ENCODE measurements at places on chromosomes 2 and 18.
A peak's percentile ranks its signal among the peaks of the same experiment; 100 is the strongest.

- no peak for DNase-seq
Measured at GRCh38 chr2:221075203-221075602, 496.9 kb downstream of the EPHA4 start.

DNA sequence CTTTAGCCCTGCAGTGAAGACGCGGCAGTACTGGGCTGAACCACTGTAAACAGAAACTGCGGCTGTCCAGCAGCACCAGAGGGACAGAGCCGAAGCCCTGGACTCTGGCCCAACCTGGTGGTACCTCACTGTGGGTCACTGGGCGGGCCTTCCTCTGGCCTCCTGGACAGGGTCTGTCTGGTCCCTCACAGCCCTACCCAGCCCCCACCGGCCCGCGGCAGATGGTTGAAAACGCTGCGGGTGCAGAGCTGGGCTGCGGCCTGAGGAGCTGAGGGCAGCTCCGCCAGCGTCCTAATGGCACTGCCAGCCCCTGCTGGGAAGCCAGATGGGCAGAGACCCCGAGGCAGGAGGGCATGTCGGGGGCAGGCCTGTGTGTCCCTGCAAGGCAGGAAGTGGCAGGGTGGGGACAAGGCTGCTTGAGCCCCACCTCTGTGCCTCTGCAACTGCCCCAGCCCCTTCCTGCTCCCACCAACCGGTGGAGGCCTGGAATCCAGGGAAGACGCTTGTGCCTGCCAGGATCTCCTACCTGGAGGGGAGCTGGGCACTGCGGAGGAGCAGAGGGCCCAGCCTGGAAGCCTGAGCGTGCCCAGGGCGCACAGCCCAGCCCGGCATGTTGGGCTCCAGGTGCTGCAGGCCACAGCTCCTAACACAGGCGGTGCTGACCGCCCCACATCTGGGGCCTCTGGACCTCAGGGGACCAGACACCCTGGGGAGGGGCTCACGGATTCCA lies 36.3 kb downstream of the HS6ST1 start:
- peak; percentile 46 for DNase-seq

DNA sequence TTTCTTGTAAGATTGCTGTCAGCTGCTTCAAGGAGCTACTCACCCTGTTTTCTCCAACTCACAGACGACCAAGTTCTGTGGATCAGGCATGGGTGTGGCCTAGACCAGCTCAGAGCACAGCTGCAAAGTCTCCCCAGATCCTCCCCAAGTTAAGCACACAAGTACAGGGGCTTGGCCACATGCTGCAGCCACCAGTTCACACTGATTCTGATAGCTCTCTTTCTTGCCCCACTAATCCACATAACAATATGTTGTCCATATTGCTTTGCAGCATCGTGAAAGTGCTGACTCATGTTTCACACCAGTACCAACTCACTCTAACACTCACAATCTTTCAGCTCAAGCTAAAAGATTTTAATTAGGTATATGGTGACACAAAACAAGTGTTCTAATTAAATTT lies 437.0 kb downstream of the PARD3B start:
- no peak for DNase-seq

- DNase-seq, result peak; percentile 92
Measured at GRCh38 chr2:238847841-238848690, at the start of gene TWIST2. TSS of gene TWIST2 (plus strand) at chr2:238848085. CDS start at chr2:238848216, 131 bp downstream.

DNA sequence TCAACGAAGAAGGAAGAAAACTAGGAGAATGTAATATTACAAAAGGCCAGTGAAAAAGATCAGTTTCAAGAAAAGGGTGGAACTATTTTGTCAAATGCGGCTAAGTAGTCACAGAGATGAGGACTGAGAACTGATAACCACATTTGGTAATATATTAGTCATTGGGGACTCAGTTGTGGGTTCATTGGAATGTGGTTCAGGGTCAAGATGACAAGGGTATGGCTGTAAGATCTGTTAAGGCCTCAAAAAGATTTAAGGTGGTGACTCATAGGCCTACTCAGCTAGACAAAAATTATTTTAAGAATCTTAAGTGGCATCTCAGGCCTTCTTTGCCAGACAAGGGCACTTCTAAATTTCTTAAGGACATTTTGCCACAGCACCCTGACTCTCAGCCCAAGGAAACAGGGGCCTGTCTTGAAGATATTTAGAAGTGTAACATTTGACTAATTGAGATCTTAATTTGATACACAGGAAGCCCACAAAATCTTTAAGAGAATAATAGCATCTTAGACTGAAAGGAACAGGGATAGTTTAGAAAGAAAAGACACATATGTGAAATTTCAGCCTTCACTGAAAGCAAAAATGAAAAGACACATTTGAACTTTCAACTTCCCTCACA lies 81.3 kb downstream of the STRADB start:
- no peak for DNase-seq

DNA sequence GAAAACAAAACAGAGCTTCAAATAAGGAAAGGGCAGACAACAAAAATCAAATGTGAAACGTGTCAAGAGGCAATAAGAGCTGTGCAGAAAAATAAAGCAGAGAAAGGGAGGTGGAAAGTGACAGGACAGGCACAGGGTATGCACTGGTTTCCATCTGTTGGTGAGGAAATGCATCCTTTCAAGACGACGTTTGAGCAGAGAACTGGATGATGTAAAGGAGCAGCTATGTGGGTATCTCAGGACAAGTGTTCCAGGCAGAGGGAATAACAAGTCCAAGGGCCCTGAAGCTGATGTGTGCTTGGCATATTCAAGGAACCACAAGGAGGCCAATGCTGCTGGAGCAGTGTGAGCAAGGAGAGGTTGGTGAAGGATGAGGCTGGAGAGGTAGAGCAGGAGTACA lies 168.9 kb upstream of the SERPINE2 start:
- no peak for DNase-seq

DNA sequence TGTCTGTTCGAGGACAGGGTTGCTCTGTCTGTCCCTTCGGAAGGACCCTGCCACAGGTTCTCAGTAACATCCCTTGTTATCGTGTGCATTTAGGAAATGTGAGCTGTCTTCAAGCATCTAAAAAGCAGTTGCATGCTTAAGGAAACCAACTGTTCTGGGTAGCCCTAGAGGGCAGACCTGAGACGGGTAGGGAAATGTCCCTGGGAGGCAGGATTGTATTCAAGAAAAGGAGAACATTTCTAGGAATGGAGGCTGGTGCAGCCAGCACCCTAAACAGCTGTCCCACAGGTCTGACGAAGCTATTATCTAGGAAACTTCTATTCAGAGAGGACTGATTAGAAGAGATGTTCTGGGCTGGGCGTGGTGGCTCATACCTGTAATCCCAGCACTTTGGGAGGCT lies 414.2 kb downstream of the NBAS start:
- DNase-seq, result no peak

- no peak for DNase-seq
Measured at GRCh38 chr2:71465356-71465755, 12.0 kb downstream of the DYSF start.

DNA sequence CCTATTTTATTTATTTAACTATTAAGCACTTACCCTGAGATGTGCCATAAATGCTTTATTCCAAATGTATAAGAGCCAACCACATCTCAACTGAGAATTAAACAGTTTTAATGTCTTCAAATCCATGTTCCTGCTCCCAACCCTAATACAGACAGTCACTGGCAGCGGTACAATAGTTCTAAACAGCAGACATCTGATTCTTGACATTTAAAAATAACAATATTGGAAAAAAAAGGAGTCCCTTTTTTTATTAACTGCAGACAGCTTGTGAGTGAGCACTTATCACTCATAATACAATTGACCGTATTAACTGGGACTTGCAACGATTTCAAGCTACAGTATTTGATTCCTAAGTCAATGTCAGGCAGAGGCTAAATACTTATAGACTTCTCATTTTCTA lies 424.6 kb downstream of the TGIF1 start:
- DNase-seq, result no peak

GRCh38 chr18:470661-471501 lies 29.6 kb downstream of the COLEC12 start:
- DNase-seq, result no peak

DNA sequence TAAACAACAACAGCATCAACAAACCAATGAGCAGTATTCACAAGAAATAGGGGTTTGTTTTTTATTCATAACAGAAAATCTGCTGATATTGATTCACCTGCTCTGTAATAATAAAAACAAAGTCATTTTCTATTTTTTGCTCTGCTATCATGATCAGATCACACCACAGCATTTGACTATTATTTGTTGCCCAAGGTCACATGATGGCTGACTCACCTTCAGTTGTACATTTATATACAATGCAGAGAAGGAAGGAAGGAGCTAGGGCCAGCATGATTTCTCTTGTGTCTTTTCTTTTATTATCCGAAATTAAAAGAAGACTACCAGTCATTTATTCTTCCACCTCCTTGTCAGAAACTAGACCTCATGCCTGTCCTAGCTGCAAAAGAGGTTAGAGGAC lies 1427.7 kb upstream of the CELF4 start:
- DNase-seq, result no peak

DNA sequence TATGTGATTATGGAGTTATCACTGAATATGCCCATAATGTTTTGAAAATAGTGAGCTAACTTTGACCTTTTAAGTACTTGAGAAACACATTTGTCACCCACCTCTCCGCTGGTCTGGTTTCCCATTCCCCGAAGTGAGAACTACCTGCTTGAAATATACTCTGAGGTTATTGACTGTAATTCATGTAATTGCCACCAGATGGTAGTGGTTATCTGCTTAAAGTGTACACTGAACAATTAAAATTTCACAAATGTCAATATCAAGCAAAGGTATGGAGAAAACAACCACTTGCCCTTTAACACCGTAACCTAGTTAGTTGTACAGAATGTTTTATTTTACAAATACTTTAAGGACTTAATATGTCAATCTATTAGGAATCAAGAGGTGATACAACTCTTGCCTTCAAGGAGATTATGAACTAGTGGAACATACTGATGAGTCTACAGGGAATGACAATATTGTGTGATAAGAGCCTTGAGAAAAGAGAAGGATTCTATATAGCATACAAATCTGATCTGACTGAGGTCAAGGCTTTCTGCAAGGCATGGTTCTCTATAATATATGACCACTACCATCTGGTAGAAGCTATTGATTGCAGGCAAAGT lies 316.8 kb upstream of the KCNH7 start:
- DNase-seq, result no peak

DNA sequence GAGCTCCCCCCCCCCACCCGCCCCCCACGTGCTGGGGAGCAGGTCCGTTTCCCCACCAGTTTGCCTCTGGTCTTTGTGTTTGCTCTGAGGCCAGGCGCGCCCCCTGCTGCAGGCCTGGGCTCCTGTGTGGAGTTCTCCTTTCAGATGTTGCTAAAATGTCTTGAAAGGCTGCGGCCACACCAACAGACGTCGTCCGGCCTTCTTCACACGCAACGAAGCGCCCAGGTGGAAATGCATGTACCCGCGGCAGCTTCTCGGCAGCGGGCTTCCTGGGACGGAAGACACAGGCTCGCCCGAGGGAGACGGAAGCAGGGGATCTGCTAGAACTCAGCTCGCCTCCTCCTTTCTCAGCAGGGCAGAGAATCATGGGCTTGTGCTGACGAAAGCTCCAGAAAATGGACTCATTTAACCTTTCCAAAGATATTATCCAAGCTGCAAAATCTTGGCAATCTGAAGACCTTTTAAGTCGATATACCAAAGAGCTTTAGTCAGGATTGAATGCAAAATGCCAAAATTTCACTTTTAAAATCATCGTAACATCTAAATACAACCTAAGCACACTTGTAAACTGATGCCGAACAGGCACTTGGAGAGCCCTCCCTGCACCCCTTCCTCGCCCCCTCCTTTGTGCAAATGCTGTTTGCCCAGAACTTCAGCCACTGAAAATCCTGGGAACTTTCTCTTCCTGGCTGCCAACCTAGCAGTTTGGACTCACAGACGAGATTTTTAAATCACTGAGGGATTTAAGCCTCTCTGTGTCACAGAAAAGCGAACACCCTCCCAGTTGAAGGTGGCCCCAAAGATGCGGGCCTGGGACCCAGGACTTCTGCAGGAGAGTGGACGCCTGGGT lies 125.5 kb upstream of the ZNF516 start:
- peak; percentile 86 for DNase-seq

DNA sequence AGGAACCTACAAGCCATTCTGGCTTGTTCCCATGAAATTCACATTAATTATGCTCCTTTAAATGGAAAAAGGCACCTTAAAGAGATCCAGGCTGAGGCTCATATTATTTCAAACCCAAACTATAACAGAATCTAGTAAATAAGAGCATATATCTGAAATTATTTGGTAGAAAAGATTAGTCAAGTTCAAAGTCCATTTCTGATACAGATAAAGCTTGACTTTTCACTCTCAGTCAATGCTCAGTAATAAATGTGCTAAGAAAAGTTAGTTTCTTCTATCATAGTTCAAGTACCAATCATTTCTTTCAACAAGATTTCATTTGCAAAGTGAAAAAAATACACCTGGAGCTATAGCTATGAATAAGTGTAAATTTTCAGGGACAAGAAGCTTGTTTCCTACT lies 61.8 kb upstream of the NARS1 start:
- DNase-seq, result no peak

DNA sequence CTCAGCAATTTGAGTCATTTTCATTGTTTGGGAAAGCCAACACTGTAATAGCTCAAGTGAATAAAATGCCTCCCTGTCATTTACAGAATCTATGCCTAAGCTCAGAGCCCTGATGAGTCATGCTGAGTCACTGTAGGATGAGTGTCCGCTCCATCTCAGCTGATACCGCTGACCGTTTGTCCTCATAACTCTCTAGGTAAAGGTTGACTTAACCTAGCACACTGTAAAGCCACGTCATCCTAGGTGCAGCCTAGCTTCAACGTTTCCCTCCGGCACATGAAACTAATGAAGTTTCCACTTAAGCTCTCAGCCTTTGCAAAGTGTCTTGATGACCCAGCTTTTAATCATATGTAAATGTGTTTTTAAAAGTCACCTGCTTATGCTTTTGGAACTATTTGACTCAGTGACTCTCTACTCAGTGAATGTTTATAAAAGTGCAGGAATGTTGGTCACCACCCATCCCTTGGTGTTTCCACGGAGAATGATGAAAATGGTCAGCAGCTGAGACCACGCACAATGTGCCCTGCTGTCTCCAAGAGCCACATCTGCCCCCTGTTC lies 154.0 kb downstream of the PMAIP1 start:
- no peak for DNase-seq

GRCh38 chr18:11005528-11005927 lies 143.8 kb downstream of the PIEZO2 start:
- DNase-seq, result peak; percentile 82

- DNase-seq, result no peak
Measured at GRCh38 chr2:149783284-149783683, 195.7 kb upstream of the MMADHC start.

DNA sequence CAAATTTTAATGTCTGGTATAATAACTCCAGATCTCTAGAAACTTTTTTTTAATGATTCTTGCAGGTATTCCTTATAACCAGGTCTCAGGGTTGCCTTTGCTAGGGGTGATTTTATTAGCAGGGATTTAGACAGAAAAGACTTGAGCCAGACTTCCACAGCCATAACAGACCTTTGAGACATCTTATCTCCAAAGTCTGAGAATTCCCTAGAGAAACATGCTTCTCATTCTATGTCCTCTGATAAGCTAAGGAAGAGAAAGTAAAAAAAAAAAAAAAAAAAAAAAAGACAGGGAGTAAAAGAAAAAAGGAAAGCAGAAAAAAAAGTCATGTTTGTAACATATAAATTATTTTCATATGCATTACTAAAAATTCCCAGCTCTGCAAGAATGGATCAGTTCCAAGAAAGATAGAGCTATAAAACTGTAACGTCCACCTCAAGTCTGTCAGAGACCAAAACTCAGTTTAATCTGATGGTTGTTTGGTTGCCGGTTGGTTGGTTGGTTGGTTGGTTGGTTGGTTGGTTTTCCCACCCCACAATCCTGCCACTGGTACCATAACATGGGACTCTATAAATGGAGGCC lies 153.8 kb downstream of the COL6A3 start:
- DNase-seq, result no peak

- DNase-seq, result no peak
Measured at GRCh38 chr2:86769838-86770237, 20.9 kb downstream of the CD8A start.
